Keratinocyte (primary cell): ENCODE measurements at places on chromosomes 13 and 19.

DNA sequence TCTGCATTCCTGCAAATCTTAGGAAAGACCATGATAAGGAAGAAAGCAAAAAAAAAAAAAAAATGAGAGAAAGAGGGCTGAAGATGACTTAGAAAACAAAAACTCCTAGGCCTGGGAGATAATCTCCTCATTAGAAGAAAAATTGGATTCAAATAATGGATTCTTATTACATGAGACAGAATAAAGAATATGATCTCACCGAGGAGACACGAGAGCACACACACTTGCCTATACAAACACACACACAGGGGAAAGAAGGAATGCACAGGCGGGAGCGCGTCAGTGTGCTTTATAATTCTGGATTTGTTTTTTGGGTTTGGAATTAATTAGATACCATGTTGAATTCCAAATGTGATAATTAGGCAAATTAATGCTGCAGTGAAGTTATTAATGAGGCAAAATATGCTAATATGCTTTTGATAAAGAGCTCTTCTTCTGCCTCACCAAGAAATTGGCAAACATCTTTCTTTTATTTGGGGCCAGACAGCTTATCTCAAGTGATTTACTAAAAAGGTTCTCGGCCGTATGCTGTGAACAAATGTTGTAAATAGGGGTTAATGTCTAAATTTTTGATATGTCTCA is 36.1 kb upstream of the PCDH8 start:
- DNase-seq: no peak
- no peak overlapping the region for H3K27ac ChIP-seq
- H3K4me3 ChIP-seq: no peak overlapping the region
- H3K27me3 ChIP-seq: no peaks in the 10 kb centered on the region

DNA sequence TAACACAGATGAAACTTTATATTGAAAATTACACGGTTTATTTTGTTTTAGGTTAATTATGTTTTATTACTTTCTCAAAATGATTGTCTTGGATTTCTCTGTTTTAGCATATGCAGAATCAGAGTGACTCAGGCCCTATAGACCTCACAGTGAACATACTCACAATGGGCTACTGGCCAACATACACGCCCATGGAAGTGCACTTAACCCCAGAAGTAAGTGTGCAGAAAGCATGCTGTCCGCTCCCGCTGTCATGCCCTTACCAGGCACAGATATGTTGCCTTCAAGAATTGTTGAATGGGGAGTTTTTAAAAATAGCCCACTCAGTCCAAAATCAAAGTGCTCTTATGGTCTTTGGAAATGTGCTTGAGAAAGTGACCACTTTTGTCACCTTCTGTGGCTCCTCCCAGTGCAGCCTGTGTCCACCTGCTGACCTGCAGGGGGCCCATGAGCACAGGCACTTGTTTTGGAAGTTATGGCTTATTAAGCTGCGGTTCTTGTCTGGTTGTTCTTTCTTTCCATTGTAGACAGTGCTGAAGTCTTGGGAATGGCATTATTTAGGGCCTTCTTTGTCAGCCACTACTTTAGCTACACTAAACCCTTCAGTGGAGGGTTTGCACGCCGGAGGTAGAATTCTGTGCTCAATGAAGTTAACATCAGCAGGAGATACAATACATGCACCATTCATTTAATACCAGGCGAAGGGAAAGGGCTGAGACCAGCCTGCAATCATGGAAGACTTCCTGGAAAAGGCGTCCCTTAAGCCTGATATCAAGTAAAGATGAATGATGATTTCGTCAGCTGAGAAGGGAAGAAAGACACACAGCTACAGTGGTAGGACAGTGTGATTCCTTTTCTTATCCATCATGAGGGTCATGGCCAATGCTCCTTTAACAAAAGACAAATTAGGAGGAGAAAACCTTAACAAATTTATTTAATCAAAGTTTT is 36.7 kb downstream of the CUL4A start:
- no peak overlapping the region for H3K27ac ChIP-seq
- H3K4me3 ChIP-seq: no peak overlapping the region
- H3K4me1 ChIP-seq: no peaks in the 10 kb centered on the region
- DNase-seq: no peak

DNA sequence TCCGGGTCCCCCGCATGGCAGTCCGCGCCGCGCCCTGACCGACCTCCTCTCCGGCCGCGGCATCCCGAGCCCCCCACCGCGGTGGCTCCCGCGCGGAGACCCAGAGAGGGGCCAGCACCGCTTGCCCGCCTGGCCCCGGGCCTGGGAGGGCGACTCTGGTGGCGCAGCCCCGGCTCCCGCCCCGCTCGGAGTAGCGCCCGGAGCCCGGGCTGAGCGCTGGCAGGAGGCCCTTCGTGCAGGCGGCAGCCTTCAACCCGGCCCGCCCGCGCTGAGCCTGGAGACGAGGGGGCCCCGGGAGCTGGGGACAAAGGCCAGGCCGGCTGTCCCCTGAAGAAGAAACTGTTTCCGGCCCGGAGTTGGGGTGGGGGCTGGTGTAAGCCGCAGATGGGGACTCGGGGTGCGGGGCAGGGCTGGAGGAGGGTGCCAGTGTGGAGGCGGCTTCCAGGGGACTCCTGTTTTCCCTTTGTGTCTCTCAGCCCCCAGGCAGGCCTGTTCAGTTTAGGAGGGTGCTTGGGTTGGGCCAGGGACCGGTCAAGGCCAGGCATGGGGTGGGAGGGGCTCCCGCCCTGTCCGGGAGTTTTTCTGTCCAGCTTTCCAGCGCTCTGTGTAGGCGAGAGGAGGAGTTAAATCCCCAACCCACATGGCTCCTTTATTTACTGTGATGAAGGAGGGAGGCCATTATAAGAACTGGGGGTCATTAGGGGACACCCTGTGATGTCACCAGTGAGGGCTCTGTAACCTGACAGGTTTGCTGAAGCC is 935 bp downstream of the LRP3 start:
- peak overlapping the region; percentile 46 for H3K4me3 ChIP-seq
- no peak for DNase-seq
- peaks cover 6% of the 10 kb centered on the region for H3K36me3 ChIP-seq
- no peak overlapping the region for H3K27ac ChIP-seq
- H3K4me1 ChIP-seq: peaks cover 3% of the 10 kb centered on the region

GRCh38 chr19:57803265-57803593 is 11.5 kb downstream of the ZNF552 start:
- no peak for DNase-seq
- H3K27me3 ChIP-seq: no peaks in the 10 kb centered on the region
- peaks cover 11% of the 10 kb centered on the region for H3K36me3 ChIP-seq
- peak overlapping the region; percentile 95 for H3K4me3 ChIP-seq
- peaks cover 52% of the 10 kb centered on the region for H3K4me1 ChIP-seq
- peak overlapping the region; percentile 94 for H3K27ac ChIP-seq

DNA sequence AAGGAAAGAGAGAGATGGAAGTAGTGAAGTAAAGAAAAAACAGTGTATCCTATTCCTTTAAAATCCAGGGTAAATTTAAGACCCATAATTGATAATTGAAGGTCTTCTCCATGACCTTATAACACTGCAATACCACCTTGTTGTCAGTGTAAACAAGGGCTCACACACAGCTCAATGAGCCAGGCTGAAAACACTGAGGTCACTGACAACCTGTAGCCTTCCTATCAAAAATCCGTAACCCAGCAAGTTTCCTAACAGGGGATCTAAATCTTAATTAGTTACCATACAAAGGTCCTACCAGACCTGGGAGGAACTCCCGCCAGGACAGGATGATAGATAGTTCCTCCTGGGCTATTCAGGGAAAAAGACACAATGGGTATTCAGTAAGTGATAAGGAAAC is 1677.1 kb downstream of the OLFM4 start:
- no peaks in the 10 kb centered on the region for H3K27me3 ChIP-seq
- H3K27ac ChIP-seq: no peak overlapping the region
- no peaks in the 10 kb centered on the region for H3K4me1 ChIP-seq
- no peaks in the 10 kb centered on the region for H3K36me3 ChIP-seq
- no peak for DNase-seq

DNA sequence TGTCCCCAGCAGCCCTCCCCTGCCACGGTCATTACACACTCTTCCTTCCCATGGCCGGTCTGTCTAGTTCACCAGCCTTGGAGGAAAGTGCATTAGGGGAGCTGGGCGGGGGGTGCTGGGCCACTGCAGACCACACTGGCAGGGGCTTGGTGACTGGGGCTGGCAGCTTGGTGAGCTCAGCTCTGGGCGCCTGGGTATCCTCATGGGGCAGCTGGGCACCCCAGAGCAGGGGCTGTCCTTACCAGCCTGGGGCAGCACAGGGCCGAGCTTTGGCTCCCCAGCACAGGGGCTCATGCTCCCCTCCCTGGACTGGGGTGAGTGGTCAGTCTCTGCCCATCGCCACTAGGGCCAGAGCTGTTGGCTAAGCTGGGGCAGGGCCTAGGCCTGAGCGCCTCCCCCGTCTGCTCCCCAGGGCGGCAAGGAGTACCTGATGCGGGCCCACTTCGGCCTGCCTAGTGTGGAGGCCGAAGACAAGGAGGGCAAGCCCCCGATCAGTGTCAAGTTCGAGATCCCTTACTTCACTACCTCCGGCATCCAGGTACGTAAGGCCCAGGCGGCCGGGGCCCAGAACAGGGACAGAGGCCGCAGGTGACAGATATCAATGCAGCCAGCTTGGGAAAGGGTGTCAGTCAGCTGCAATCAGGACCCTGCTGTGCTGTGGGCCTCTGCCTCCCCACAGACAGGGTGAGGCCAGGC is 35.5 kb downstream of the AP1M1 start:
- no peak overlapping the region for H3K4me3 ChIP-seq
- H3K27ac ChIP-seq: no peak overlapping the region
- H3K27me3 ChIP-seq: no peaks in the 10 kb centered on the region
- DNase-seq: no peak
- H3K36me3 ChIP-seq: peaks cover 30% of the 10 kb centered on the region

DNA sequence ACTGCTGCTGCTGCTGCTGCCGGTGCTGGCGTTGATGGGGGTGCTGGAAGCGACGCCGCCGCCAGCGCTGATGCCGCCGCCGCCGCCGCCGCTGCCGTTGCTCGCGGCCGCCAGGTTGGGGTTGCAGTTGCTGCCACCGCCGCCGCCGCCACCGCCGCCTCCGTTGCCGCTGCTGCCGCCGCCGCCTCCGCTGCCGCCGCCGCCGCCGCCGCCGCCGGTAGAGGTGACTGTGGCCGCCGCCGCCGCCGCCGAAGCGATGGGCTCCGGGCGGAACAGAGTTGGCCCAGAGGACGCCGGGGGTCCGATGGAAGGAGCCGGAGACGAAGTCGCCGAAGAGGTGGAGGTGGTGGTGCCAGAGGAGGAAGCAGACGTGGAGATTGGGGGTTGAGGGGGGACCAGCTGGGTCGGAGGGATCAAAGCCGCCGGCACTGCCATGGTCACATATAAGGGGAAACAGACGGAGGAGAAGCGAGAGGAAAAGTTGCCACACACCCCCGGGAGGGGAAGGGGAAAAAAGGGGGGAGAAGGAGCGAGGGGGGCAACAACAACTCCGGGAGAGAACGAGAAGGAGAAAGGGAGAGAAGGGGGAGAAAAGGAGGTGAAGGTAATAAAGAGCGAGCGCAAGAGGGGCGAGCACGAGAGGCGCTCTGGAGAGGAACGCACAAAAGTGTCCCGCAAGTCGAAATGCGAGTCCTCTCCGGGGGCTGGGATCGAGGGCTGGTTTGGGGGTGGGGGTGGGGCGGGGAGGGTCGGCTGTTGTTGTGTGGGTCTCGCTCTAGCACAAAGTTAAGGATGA is 471 bp downstream of the DACH1 start:
- H3K4me3 ChIP-seq: peak overlapping the region; percentile 70
- no peak overlapping the region for H3K27ac ChIP-seq
- DNase-seq: no peak
- H3K4me1 ChIP-seq: peaks cover 14% of the 10 kb centered on the region

GRCh38 chr13:113770937-113771336 is 11.9 kb downstream of the TMEM255B start:
- DNase-seq: no peak
- no peaks in the 10 kb centered on the region for H3K36me3 ChIP-seq
- peaks cover 10% of the 10 kb centered on the region for H3K4me1 ChIP-seq
- peaks cover 3% of the 10 kb centered on the region for H3K27me3 ChIP-seq
- no peak overlapping the region for H3K27ac ChIP-seq

GRCh38 chr13:32737111-32737571 is 150.9 kb downstream of the PDS5B start:
- no peaks in the 10 kb centered on the region for H3K36me3 ChIP-seq
- H3K27me3 ChIP-seq: no peaks in the 10 kb centered on the region
- peaks cover 18% of the 10 kb centered on the region for H3K4me1 ChIP-seq
- peak overlapping the region; percentile 69 for H3K4me3 ChIP-seq

- H3K4me1 ChIP-seq: no peaks in the 10 kb centered on the region
Observed at GRCh38 chr13:86429756-86430155, 630.5 kb upstream of the SLITRK6 start.

DNA sequence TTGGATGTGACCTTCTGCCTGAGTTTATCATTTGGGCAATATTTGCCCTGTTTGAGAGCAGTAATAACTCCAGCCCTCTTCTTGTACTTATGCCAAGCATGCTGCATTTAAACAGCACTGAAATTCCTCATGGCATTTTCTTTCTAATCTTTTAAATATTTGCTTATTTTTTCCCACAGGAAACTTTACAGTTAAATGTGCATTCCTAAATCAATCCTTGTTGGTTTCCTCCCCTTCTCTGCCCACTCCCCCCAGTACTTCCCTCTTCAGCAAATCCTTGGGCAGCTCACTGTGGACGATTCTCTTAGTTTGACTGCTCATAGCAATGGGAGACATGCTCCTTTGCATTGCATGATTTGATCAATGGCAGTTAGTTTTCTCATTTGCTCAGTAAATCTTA is 68.7 kb downstream of the RAP2A start:
- H3K36me3 ChIP-seq: no peaks in the 10 kb centered on the region
- H3K4me3 ChIP-seq: no peak overlapping the region
- H3K27me3 ChIP-seq: no peaks in the 10 kb centered on the region

DNA sequence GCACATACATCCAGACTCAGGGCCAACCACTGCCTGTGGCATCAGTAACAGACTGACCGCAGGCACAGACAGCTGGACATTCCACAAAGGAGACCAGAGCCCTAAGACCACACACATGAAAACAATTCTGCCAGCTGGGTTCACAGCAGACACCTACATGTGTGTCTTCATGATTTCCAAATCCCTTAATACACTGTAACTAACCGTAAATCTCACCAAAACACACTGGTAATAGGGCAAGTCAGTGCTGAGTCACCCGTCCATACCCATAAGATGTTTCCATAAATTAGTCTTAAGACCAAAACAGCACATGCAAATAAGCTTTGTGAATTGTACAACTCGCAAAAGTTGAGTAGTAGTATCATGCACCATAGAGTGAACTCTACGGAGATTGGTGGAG is 65.4 kb downstream of the TUBGCP3 start:
- peaks cover 3% of the 10 kb centered on the region for H3K36me3 ChIP-seq
- no peak overlapping the region for H3K4me3 ChIP-seq
- H3K27ac ChIP-seq: no peak overlapping the region
- no peaks in the 10 kb centered on the region for H3K4me1 ChIP-seq

GRCh38 chr13:109163037-109163379 is 533.6 kb downstream of the MYO16 start:
- no peaks in the 10 kb centered on the region for H3K27me3 ChIP-seq
- H3K36me3 ChIP-seq: no peaks in the 10 kb centered on the region
- no peak for DNase-seq
- no peak overlapping the region for H3K27ac ChIP-seq
- no peak overlapping the region for H3K4me3 ChIP-seq

GRCh38 chr13:41199526-41199925 is 5.2 kb upstream of the KBTBD7 start:
- no peaks in the 10 kb centered on the region for H3K36me3 ChIP-seq
- H3K4me1 ChIP-seq: no peaks in the 10 kb centered on the region
- no peak overlapping the region for H3K4me3 ChIP-seq
- no peak for DNase-seq
